Keratinocyte (primary cell): ENCODE measurements at places on chromosomes 4 and X. TPM values are rescaled to one million over a fixed set of nuclear protein-coding genes. Genes with fewer than 3 reads are reported as not detected.

DNA sequence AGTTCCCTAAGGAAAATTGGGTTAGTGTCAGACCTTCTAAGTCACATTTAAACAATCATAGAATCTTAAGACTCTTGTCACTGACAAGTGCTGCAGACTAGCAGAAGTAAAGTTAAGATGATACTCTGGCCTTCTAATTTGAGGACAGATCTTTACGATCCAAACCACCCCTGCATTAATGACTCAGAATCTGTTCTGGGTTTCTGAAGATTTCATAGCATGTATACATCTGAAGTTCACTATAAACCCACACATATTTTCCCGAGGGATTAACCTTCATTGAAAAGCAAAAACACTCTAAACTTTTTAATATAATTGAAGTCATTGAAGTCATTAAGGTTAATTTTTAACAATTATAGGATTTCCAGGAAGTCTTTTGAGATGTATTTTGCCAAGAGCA, 674.3 kb downstream of the IQCM start:
- no peak for DNase-seq

DNA sequence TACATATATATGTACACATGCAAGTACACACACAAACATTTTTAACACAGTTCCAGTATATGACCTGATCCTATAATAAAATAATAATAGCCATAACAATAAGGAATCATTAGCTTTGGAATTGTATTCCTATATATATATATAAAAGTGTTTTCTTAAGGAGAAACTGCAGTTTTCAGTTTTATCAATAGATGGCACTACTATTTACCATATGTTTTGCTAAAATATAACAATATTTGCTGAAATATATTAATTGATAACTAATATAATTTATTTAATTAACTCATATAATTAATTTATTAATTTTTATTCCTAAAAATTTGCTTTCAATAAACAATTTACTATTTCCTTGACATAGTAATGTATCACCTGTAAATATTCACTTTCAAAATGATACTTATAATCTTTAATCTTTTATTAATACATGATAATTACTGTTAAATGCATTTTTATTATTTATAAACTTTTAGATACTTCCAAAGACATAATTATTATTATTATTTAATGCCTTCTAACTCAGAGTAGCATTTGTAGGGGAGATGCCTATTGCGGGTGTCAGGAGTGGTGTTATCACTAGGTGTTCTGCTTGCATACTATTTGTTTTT, 599.5 kb downstream of the FSTL5 start:
- DNase-seq = no peak

- no peak for DNase-seq
Observed at GRCh38 chr4:116847616-116848015, 237.8 kb downstream of the TRAM1L1 start.

DNA sequence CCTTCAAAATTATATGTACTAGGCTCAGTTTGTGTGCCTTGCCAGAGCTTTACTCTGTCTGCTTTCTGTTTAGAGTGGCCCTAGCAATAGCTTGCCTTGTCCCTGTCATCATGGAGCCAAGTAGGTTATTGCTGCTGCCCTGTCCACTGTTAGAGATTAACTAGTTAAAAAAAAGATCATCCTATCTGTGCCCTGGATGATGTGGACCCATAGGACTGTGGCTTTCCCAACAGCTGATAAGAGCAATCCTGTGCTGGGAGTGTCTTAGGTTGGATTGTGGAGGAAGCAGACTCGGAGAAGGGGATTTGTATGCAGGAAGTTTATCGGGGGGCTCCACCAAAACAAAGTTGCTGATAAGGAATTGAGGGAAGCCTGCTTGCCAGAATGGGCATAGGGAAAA, 23.8 kb downstream of the PPP1R2C start:
- DNase-seq = no peak

GRCh38 chr4:158581161-158581560, 59.5 kb downstream of the RXFP1 start:
- no peak for DNase-seq

DNA sequence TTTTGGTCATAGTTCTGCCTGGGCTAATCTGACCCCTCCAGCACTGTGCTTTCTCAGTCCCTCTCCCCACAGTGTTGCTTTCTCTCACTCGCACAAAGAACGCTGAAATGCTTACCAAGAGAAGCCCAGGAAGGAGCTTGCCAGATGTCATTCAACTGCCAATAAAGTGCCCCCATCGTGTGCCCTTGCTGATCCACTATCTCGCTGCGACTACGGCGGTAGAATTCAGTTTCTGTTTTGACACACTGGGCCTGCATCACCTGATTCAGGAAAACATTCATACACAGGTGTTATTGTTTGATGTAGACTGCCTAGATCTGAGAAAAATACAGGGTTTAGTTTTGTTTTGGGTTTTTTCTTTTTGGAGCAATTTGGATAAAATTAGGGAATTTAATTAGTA, 121.2 kb downstream of the MANBA start:
- DNase-seq = no peak

GRCh38 chrX:65451663-65452062, 82.9 kb downstream of the LAS1L start:
- no peak for DNase-seq

GRCh38 chr4:40842318-40842717, 92.6 kb downstream of the NSUN7 start:
- DNase-seq = no peak

DNA sequence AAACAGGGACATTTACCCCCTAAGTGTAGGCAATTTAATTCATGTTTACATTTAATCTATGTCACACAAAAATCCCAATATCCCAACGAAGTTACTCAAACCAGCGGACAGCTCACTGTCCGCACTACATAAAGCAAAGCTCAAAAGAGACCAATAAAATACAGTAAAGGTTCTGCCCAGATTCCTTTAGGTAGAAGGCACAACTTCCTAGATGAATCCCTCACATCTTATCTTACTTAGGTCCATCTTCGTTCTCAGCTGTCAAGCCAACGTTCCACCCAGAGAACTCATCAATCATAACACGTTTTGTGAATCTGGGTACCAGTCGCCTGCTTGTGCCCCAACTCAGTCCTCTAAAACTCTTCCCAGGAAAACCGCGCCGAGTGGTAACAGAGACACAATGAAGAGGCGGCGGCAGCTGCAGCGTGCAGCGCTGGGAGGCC, 1.7 kb downstream of the HNRNPDL start:
- no peak for DNase-seq

DNA sequence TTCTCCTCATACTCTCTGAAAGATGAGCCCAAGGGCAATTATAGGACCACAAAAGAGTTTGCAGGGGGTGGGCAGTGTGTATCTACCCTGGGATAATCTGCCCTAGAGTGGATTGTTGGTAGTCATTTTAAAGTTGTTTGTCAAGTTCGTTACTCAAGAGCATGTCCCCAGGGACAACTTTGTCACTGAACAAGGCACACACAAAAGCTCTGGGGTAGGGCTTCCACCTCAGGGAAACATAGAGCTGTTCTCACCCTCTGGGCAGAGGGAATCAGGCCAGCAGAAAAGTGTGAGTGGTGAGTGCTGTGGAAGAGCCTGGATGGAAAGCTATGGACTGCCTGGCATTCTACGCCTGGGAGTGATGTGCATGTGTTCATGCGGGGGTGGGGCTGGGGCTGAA, 23.3 kb upstream of the LEF1 start:
- no peak for DNase-seq

DNA sequence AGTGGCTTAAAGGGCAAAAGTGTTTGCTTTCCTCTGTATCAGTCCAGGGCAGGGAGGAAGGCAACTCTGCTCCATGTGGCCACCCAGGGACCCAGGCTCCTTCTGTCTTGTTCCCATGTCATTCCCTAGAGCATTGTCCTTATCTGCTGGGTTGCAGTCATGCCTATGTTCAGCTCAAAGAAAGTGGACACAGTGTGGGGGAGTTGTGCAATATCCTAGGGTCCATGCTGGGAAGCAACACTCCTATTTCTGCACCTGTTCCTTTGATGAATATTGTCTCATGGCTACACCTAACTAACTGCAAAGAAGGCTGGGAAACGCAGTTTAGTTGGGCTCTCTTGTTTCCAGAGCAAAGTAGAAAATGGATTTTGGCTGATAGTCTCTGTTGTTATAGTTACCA, 107.0 kb upstream of the OTUD4 start:
- no peak for DNase-seq

DNA sequence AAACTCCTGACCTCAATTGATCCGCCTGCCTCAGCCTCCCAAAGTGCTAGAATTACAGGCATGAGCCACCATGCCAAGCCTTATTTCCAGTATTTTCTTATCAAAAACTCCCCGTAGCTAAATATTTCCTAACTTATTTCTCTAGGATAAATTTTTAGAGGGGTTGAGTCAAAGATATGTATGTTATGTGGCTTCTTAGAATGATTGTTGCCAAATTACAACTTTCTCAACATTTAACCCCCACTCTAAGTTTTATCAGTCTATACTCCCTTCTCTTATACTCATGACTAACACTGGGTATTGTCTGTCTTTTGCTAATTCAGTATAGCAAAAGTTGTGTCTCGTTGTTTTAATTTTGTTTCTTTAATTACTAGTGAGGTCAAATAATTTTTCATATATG, 187.7 kb upstream of the LNX1 start:
- DNase-seq = no peak

GRCh38 chr4:3820016-3820805, 54.0 kb downstream of the ADRA2C start:
- no peak for DNase-seq

- DNase-seq = no peak
Observed at GRCh38 chr4:97073194-97073593, 1070.1 kb downstream of the STPG2 start.

DNA sequence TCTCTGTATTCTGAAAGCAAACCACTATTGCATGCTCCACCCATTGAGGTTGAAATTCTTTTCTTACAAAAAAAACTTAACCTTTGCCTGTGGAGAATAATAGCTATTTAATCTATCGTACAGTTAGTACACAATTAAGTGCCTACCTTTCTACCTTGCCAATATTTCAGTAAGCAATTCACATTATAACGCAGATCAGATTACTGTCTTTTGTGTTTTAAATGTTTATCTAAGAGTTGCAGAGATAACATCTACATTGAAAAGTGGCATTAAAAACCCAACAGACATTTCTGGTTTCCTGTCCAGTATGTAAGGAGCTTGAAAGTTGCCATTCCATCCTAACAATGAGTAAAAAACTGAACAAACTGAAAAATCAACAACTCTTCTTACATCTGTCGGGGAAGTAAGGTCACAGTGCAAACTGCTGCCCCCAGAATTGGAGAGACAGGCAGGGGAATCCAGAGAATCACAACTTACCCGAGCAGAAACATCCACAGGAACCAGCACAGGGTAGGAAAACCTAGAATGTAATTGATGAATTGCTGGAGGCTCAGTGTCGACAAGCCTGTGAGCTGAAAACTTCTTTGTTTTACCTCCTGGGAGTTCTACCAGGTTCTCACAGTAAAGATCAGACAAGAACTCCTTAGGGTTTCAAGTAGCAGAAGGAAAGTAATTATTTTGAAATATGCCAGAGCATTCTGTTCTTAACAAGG, 27.3 kb upstream of the ACSL4 start:
- no peak for DNase-seq

GRCh38 chr4:18689308-18690115, 668.0 kb upstream of the LCORL start:
- DNase-seq = peak; percentile 1

DNA sequence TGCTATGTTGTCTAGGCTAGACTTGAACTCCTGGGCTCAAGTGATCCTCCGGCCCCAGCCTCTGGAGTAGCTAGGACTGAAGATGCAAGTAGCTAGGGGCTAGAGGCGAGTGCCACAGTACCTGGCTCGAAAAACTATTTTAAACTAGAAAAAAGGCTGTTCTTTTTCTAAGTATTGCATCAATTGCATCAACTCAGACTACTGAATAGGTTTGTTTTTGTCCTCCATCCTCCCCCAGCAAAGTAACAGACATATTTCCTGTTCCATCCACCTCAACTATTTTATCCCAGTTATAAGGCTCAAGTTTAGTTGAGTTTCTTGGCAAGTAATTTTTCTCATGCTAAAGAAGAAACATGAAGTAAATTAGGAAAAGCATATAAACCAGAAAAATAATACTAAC, 4.1 kb downstream of the SH3RF1 start:
- no peak for DNase-seq

- no peak for DNase-seq
Observed at GRCh38 chr4:61662362-61662761, 462.2 kb downstream of the ADGRL3 start.

- no peak for DNase-seq
Observed at GRCh38 chr4:166017804-166018203, 144.8 kb downstream of the TLL1 start.

IDH3G gene
- 44.7 to 73.5 TPM (median 45.8 TPM) in 3 replicates for polyA plus RNA-seq

HMX1 gene
- polyA plus RNA-seq = not detected in 3 replicates

EIF2S3 gene
- 96.7 to 127 TPM (median 112 TPM) in 3 replicates for polyA plus RNA-seq

TCP11X2 gene
- not detected in 3 replicates for polyA plus RNA-seq

SHOX gene
- not detected in 3 replicates for polyA plus RNA-seq

FMR1 gene
- 15.9 to 26.0 TPM (median 20.9 TPM) in 3 replicates for polyA plus RNA-seq

CLGN gene
- not detected in 3 replicates for polyA plus RNA-seq

APLN gene
- polyA plus RNA-seq = 0.71 to 4.1 TPM (median 1.8 TPM) in 3 replicates

MED28 gene
- 12.3 to 22.5 TPM (median 21.7 TPM) in 3 replicates for polyA plus RNA-seq

ETDA gene
- not detected in 3 replicates for polyA plus RNA-seq

DGAT2L6 gene
- not detected in 3 replicates for polyA plus RNA-seq

FAT1 gene
- polyA plus RNA-seq = 329 to 470 TPM (median 330 TPM) in 3 replicates

SLC25A14 gene
- polyA plus RNA-seq = 9.7 to 19.4 TPM (median 13.6 TPM) in 3 replicates

NSUN7 gene
- polyA plus RNA-seq = 0.03 to 0.05 TPM in 2 of 3 replicates, not detected in the other

KLHL13 gene
- polyA plus RNA-seq = 2.7 to 5.9 TPM (median 4.9 TPM) in 3 replicates

TFE3 gene
- polyA plus RNA-seq = 13.2 to 15.8 TPM (median 14.1 TPM) in 3 replicates

GAGE12H gene
- not detected in 3 replicates for polyA plus RNA-seq
